Iris pigment epithelial cell (primary cell): ENCODE measurements at places on chromosomes 4 and X.

- DNase-seq, result peak; percentile 58
Measured at GRCh38 chrX:23694606-23695005, 27.3 kb downstream of the PRDX4 start.

- DNase-seq, result peak; percentile 24
Measured at GRCh38 chr4:185011408-185011807, 6.9 kb upstream of the HELT start.

GRCh38 chrX:95728446-95728845, 956.2 kb upstream of the DIAPH2 start:
- DNase-seq, result no peak

DNA sequence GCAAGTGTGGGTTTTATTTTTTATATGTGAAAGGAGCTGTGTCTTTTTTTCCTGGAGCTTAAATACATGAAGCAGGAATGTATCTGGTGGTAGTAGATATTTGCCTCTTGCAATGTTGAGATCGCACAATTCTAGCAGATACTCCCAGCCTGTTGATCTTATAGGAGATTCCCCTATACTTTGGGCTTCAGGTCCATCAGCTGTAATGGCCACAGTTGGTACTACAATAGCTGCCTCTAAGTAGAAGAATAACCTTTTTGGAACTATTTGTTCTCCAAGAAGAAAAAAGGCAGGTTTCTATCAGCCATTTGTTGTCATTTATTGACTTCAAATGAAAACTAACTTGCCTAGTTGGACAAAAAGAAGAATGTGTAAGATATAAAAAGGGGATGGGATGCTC, 37.7 kb downstream of the LIMCH1 start:
- no peak for DNase-seq

GRCh38 chr4:23134331-23134730, 441.6 kb downstream of the GBA3 start:
- no peak for DNase-seq

GRCh38 chrX:134622813-134623185, 35.5 kb downstream of the PLAC1 start:
- peak; percentile 37 for DNase-seq

- DNase-seq, result no peak
Measured at GRCh38 chr4:73012673-73013072, 56.8 kb downstream of the COX18 start.

- DNase-seq, result peak; percentile 3
Measured at GRCh38 chr4:42501624-42502401, 104.5 kb downstream of the SHISA3 start.

- DNase-seq, result no peak
Measured at GRCh38 chrX:129404670-129405008, 118.7 kb downstream of the SMARCA1 start.

DNA sequence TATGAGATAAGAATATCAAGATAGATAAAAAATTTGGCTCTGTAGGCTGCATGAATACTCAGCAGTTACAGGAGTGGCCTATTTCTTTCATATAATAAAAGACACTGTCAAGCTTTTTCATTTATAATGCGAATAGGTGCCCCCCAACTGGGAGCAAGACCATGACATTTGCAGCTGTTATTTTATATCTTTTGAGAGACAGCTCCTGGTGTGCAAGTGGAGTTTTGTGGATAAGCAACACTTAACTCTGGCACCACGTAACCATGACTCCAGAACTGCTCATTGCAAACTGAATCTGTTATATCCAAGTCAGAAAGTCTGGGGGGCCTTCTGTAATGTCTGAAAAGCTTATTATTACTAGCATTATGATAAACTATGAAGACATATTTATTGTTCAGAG, 1372.4 kb downstream of the C4orf33 start:
- DNase-seq, result no peak
